ENCODE measurements at places on chromosomes 13 and 19. TPM values are rescaled to one million over a fixed set of nuclear protein-coding genes. Genes with fewer than 3 reads are reported as not detected.

DNA sequence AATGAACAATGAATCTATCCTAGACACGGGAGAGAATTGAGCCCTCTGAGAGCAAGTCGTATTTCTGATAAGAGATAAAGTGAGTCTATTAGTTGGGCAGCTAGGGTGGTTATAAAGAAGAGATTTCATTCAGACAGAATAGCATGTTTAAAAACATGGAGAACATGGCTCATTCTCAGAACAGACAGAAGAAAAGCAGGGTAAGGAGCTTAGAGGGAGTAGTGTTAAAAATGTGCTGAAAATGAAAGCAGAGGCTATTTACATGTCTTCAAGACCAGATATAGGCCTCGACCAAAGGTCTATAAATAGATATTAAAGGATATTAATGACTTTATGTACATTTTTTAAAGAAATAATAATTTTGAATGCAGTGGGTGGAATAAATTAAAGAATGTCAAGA, 149.5 kb downstream of the SLITRK1 start:
- DNase-seq = no peak

DNA sequence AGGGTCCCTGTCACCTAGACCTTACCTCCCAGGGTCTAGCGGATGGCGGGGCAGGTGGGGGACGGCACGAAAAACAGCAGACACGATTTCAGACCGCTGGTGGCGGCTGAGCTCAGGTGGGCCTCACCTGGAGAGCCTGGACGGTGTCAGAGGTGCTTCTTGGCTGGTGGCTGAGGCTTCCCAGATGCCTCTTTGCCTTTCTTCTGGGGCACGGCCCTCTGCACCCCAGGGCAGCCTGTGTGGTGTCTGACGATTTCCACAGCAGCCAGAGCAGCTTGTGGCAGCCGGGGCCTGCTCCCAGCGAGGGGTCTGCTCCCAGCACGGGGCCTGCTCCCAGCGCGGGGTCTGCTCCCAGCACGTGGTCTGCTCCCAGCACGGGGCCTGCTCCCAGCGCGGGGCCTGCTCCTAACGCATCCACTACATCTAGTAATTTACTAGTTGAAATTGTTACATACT, 66.7 kb downstream of the ATP11A start:
- no peak for DNase-seq

GRCh38 chr13:50360637-50361036, 345.4 kb downstream of the KCNRG start:
- DNase-seq = no peak

Gene TMPRSS9
- total RNA-seq = 0.33 TPM

DNA sequence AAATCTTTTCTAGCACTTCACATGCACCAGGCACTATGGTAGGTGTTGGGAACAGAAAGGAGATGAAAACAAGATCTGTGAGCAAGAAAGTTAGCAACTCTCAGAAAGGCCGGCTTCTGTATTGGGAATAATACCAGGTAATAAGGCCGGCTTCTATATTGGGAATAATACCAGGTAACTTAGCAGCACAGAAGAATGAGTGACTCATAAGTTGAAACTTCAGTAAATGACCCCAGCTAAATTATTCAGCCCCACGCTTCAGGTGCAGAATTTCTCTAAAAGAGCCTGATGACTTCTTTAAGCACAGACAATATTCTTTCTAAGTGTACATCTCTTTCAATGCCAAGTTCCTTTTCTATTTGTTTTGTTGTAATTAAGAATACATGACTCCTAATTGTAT, 151.3 kb downstream of the MYO16 start:
- DNase-seq = no peak

- no peak for DNase-seq
Measured at GRCh38 chr13:59680429-59681024, 483.2 kb downstream of the DIAPH3 start.

Gene ZNF653
- total RNA-seq = 9.1 TPM

DNA sequence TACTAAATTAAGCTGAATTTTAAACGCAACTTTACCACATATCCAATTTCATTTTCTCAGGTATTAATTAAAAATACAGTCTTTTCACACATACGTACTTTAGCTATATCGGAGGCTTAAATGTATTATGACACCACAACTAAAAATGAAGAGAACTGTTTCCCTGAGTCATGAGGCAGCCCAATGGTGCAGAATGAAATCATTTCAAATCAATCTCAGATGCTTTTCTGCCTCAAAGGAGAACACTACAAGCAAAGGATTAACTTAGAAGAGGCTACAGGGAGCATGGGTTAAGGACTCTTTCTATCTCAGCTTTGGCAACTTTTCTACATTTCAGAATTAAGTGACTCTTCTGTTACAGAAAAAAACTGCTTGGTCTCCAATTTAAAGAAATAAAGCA, 516.3 kb upstream of the HTR2A start:
- DNase-seq = no peak

DNA sequence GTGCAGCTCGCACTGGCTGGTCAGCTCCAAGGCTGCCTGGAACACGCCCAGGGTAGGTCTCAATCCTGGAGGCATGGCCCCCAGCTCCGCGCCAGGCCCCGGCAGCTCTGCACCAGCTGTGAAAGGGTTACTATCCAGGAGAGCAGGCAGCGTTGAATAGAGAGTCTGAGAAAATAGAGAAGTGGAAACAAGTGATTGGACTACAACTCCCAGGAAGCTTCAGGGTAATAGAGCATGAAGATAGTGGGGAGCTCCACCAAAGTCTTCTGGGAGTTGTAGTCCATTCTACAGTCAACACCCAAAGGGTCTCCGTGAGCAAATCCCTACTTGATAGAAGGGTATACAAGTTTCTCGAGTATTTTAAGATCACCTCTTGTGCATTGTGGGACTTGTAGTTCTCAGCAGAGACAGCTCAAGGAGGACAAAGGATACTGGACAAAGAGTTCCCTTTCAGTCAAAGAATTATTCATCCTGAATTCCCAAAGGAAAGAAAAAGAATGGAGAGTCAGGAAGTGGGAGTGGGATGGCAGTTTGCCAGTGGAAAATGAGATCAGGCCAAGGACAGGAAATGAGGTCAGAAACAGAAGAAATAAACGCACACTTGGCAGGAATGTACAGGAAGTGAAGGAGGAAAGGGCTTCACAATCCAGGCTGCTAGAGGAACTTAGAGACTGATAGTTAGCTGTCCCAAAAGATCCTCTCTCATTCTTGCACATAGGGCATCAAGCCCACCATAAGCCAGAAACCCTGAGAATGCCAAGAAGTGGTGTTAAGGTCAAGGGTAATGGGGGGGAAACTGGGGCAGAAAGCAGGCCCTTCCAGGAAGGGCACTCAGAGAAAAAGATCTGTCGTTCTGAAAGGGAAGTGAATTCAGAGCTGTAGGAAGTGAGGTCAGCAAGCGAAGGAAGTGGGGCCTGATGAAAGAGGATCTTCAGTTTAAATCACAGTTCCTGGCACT, 5.5 kb upstream of the MAMSTR start:
- DNase-seq = peak; percentile 58

Gene SIGLEC12
- not detected for total RNA-seq

Gene KCNJ14
- 1.1 TPM for total RNA-seq

DNA sequence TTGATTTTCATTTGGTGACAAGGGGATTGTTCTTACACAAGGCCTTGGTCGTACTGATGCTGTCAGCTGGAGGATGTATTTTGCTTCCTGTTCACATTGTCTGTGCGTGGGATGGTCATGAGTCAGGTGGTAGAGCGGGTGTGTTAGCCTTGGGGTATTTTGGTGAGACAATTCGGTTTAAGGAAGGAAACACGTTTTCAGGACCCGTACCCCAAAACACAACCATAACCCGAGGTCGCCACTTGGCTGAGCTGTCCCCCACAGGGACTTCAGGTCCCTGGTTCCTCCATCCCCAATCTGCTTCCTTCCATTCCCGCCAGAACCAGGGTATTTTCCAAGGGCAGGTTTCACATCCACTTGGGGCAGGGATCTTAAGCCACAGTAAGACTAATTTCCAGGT, 15.0 kb downstream of the MYO9B start:
- no peak for DNase-seq

DNA sequence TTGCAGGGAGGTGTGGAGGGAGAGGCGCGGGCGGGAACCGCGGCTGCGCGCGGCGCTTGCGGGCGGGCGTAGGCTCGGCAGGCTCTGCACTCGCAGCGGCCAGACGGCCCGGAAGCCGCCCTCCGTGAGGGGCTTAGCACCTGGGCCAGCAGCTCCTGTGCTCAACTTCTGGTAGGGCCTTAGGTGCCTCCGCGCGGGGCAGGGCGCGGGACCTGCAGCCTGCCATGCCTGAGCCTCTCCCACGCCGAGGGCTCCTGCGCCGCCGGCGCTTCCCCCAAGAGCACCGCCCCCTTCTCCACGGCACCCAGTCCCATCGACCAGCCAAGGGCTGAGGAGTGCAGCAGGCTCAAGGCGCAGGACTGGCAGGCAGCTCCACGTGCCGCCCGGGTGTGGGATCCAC, 940.8 kb upstream of the PCDH9 start:
- no peak for DNase-seq

Gene LGALS14
- total RNA-seq = not detected

DNA sequence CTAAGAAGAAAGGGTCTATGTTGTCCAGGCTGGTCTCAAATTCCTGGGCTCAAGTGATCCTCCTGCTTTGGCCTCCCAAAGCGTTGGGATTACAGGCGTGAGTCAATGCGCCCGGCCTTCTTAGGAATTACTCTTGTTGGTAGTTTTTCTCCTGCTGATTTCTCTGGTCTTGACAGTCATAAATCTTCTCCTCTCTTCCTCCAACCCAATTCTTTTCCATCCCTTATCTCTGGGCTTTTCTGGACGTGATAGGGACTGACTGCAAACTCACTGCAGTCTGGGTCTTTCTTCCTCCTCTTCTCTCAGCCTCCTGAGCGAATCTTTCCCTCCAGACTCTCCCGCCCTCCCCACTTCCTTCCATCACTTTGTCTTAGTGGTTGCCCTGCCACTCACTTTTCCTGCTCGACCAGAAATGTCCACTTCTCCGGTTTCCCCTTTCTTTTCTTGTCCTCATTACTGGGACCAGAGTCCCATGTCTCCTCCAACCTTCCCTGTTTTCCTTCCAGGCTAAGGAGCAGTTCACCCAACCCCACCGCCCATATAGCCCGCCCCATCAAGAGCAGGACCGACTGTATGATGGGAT, 21.9 kb upstream of the TIMM44 start:
- DNase-seq = no peak

- DNase-seq = no peak
Measured at GRCh38 chr13:77674852-77675251, 22.6 kb upstream of the SLAIN1 start.

Gene TMEM59L
- 12.0 TPM for total RNA-seq

GRCh38 chr19:8109455-8109854, 39.9 kb downstream of the FBN3 start:
- no peak for DNase-seq

Gene TGFBR3L
- total RNA-seq = 6.5 TPM

DNA sequence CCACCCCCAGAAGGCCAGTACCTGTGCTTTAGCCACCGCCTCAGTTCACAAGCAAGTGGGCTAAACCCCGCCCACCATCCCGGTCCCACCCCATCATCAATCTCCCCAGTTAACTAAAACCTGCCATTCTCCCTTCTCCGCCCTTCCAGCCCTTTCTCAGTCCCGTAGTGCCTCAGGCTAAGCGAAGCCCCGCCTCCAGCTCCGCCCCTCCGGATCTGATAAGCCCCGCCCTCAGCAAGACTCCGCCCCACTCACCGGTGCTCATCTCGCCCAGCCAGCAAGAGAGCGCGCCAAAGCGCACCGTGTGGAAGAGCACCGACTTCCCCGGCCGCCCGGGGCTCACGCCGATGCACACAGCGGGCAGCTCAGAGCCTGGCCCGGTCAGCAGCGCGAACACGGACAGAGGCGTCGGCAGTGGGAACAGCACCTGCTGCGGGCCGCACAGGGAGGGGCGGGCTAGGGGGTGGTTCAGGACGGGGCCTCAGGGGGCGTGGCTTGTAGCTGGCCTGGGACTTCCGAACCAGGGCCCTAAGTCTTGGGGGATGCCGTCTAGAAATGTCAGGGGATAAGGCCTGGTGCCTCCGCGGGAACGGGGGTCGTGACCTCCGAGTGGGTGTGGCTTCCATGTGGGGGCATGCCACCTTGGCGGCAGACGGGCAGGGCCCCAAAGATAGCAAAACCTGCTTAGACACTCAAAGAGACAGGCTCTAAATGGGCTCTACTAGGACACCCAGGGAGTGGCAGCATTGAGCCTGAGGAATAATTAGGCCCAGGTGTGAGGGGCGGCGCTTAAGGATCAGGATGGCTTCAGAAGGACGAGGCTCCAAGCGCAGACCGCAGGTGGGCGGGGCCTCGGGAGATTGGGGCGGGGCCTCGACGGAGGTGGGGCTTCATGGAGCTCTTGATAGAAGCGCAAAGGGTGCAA, 21.4 kb downstream of the MAP4K1 start:
- peak; percentile 96 for DNase-seq

DNA sequence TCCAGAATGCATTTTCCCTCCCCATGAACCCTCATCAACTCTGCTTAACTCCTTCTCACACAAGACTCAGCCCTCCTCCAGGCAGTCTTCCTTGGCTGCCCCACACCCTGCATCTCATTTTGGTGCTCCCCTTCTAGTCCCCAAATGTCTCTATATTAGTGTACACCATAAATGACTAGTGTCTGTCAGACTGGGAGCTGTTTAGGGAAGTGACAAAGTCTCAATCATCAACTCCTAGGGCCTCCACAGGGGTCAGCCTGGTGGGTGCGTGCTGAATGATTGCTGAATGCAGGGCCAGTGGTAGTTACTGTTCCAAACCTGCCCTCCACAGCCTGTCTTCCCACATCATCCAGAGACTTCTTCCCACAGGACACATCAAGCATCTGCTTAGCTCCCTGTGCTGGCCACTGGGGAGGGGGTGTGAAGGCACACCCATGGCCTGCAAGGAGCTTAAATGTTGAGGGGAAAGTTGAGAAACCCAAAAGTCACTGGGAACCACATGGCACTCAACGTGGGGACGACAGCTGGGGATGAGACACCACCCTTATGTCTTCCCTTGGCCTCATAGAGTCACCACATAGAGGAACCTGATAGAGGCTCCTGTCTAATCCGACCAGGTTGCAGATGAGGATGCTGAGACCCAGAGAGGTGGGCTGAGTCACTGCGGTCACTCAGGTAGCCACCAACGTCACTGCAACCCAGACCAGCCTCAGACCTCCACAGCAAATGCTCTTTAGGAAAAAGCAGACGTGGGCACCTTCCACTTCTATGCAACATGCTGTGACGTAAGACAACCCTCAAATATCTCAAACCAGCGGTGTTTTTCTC, 79.3 kb upstream of the TM9SF2 start:
- DNase-seq = no peak

Gene DENND1C
- total RNA-seq = 2.4 TPM

- no peak for DNase-seq
Measured at GRCh38 chr13:60012488-60012887, 151.2 kb downstream of the DIAPH3 start.

- DNase-seq = no peak
Measured at GRCh38 chr13:110538632-110539031, 22.9 kb downstream of the RAB20 start.

GRCh38 chr13:112447306-112447705, 71.2 kb downstream of the SPACA7 start:
- DNase-seq = no peak

Gene SYNGR4
- 0.31 TPM for total RNA-seq

GRCh38 chr19:18519962-18520847, 1.7 kb downstream of the ELL start:
- peak; percentile 80 for DNase-seq

Measured in H9 (cell line).